ENCODE measurements at places on chromosomes 12 and 14.
A peak's percentile ranks its signal among the peaks of the same experiment; 100 is the strongest.

- DNase-seq, result no peak
Measured at GRCh38 chr12:116434155-116435011, 124.8 kb upstream of the MAP1LC3B2 start.

DNA sequence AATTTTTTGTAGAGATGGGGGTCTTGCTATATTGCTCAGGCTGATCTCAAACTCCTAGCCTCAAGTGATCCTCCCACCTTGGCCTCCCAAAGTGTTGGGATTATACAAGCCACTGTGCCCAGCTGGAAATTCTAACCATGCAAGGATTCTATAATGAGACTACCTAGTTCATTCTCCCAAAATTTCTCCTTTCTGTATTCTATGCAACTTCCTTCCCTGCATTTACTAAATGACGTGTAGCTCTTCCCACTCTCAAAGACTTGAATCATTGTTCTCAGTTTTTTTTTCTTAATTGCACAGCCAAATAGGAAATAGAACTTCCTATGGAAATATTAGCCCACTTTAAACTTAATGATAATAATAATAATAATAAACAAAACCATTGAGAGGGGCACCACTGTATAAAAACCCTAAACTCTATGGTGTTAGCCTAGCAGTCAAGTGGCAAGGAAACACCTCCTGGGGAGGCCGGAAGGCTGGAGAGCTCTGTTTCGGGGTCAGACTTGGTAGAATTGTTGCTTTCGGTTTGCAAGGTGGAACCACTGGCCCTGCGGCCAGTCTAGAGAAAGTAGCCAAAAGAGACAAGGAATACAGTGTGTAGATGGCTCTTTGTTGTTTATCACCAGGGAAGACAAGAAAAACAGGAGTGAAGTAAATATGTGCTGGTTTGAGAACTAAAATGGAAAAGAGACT is 40.0 kb upstream of the TESC start:
- DNase-seq, result no peak

DNA sequence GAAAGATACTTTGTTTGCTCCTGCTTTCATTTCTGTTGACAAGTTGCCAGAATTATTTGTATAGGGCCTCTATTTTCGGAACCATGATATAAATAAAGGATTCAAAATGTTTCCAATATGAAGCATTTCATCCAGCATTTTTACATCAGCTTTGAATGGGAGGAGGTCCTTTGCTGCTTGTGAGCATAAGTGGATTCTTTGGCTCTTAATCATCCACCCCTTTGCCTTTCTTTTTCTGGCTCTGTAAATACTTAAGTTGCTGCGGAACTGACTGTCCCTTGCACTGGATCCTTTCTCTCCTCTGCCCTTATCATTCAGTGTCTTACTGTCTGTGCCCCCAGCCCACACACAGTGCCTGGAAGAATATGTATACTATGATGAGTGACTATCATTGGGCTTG is 357.3 kb upstream of the RGS6 start:
- no peak for DNase-seq

- DNase-seq, result no peak
Measured at GRCh38 chr12:95762123-95762785, 28.3 kb downstream of the NTN4 start.

GRCh38 chr12:75706786-75707605 is 195.6 kb upstream of the KRR1 start:
- no peak for DNase-seq

DNA sequence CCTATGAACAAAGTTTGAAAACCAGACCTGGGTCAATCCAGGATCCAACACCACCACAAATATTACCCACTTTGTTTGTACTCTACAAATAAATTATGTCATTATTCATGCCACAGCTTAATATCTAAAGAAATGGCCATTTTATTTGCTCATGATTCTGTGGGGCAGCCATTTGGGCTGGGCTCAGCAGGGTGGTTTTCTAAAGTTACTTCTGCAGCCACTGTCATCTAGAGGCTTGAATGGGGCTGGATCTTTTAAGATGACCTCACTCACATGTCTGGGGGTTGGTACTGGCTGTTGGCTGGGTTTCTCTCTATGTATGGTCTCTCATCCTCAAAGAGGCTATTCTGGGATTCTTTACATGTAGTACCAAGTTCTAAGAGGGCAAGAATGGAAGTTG is 96.2 kb downstream of the VCPKMT start:
- DNase-seq, result no peak

DNA sequence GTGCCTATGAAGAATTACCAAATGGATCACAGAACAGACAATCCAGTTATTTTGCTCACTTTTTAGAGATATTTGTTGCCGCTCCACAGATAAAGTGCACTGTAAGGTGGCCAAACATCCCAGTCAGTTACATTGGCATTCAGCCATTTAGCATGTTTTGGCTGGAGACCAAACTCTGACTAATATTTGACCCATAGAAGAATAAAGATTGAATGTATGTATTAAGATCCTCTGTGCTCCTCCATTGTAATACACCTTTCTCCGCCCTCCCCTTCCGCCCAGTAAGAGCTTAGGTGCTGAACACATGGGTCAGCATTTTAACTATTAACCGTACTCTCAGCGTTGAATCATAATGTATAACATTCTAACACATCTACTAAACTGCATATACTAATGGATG is 163.4 kb downstream of the ANO6 start:
- no peak for DNase-seq

DNA sequence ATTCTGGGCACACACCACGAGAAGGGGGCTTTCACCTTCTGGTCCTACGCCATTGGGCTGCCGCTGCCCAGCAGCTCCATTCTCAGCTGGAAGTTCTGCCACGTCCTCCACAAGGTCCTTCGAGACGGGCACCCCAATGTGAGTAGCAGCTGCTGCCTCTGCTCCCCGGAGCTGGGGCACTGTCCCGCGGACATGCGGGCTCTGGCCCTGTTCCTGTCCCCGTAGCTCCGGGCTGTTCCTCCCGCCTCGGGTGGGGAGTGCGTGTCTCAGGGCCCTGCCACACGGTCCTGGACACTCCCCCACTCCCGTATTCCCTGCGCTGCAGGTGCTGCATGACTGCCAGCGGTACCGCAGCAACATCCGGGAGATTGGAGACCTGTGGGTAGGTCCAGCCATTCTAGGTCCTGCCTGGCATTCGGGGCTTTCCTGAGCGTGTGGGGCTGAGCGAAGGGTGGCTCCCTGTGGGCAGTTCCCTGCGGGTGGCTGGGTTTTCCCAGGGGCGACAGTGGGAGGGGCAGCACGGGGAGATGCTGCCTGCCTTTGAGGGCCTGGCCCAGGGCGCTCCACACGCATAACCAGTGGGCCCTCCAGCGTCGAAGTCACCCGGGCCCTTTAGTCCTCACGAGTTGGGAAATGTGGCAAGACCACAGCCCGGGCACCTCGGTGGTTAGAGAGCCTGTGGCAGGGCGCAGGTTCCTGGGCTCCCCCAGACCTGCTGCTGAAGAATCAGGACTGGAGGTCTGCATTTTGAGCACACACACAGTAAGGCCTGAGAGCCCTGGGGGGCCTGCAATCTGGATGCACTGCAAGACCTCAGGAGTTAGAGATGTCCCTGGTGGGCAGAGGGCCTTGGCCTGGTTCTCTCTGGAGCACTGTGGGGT is 13.5 kb downstream of the HIP1R start:
- DNase-seq, result no peak

- DNase-seq, result no peak
Measured at GRCh38 chr12:118375348-118375747, 1.0 kb upstream of the SUDS3 start.

- peak; percentile 73 for DNase-seq
Measured at GRCh38 chr14:70886421-70887206, 20.6 kb upstream of the PCNX1 start.

DNA sequence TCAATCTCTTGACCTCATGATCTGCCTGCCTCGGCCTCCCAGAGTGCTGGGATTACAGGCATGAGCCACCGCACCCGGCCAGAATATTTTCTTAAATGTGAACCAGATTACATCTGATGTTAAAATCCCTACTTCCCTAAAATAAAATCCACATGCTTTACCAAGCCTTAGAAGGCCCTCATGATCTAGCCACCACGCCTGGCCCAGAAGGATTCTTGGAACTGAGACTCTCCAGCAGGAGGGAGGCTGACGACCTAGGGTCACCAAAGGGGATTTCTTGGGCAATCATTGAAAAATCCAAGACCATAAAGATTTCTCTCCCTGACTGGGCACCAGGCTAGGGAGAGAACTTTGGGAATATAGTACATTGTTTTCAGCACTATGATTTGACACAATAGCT is 25.2 kb upstream of the RASSF3 start:
- DNase-seq, result no peak

GRCh38 chr12:130078852-130079251 is 83.4 kb upstream of the FZD10 start:
- no peak for DNase-seq

- DNase-seq, result peak; percentile 65
Measured at GRCh38 chr14:89430391-89431236, 13.6 kb upstream of the FOXN3 start.

Measured in T-helper 2 cell treated with Interferon-gamma antibody and Interleukin-4, amounts not matched to agents 5 μg/mL and 100 μg/mL, for 36 hours (primary cell).